Endothelial cell (in vitro differentiated cells): ENCODE measurements at places on chromosomes 12 and 14.

DNA sequence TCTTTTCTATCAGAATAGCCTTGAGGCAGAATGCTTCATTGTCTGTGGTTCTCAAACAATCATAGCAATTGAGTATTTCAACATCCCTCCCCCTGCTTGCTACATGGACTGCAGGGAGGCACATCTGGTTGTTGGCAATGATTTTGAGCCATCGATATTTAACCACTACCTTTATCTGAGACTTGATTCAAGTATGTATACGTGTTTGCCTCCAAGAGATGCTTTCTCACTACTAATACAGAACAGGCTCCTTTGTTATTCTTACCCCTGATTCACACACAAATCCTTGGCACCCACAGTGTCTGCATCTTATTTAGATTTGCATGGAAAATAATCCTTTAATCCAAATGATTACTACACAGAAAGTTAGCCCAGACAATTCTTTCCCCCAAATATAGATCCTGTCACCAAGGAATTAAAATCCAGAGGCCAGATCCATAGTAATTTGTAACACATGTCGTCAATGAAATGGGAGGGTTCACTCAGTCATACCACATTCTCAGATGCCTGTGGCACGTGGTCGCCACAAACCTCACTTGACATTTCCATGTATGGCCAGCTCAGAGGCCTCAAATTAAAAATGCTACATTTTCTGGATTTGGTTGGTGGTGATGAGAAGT is 199.3 kb downstream of the ITPR2 start:
- no peak for DNase-seq

DNA sequence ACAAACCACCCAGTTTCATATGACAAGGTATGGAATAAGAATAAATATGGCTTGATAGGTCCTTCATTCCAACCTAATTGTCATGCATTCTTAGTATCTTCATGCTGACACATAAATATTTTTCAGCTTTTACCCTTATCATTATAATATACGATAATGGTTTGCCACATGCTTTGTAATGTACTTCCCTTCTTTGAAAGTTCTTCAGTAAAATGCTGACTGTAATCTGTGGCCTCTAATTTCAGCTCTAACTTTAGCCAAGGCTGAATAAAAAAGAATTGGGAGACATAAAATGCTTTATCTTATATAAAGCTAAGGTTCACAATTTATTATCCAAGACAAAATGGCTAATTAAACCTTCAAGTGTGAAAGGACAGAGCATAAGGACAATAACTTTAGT is 2.6 kb upstream of the MAP4K5 start:
- DNase-seq: no peak

DNA sequence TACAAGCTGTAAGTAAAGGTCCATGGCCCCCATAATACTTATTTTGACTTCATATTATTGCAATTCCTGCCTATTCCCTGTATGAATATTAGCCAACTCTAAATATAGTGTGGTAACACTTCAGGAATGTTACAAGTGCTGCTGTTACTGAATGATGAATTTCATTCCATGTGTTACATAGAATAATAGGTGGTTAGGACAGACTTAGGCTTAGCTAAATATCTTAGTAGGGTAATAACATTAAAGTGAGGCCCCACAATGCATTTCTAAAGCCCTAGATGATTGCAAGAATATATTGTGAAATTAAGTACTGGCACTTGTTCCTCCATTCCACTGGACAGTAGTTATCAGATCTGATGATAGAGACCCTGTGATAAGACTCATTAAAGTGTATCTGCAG is 182.7 kb downstream of the PCNX1 start:
- DNase-seq: no peak

DNA sequence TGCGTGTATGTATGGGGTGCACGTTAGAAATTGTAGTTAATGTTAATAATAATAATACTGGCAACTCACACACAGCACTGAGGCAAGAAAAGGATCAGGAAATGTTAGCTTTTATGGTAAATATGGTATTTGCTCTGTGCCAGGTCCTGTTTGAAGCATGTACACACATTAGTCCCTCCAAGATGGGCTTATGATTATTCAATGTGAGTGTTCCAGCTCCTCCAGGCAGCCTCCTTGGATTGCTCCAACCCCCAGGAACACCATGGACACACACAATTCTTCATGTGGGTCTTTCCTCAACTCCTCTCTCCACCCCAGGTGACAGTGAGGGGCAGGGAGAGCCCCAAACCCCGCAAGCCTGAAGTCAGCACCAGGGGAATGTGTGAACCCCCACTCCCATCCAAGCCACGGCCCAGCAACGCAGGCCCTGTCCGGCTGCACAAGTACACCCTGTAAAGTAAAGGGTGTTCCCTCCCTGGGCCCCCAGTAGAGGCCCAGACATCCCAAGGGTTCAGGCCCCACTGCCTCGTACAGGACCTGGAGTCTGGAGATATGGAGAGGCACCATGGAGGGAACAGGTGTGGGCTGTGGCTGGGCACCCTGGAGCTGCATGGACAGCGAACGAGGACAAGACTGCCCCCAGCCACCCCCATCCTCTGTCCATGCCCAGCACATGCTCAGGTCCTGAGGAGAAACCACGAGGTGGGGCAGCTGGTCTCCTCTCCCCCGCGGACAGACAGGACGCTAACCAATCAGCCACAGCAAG is 41.3 kb downstream of the NCOR2 start:
- no peak for DNase-seq

DNA sequence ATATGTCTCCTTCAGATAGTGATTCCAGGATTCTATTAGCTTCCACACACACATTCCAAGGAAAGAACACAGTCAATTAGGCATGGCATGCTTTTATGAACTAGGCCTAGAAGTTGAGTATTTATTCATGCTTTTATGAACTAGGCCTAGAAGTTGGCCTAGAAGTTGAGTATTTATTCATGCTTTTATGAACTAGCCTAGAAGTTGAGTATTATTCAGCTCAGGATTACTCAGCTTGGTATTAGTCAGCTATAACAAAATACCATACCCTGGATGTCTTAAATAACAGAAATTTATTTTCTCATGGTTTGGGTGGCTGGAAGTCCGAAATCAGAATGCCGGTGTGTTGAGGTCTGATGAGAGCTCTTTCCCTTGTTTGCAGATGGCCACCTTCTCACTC is 442.7 kb upstream of the FLRT2 start:
- no peak for DNase-seq

- no peak for DNase-seq
Measured at GRCh38 chr14:60508363-60508706, 611 bp upstream of the SIX6 start.

GRCh38 chr12:2475984-2476383 is 318.8 kb upstream of the FKBP4 start:
- no peak for DNase-seq

DNA sequence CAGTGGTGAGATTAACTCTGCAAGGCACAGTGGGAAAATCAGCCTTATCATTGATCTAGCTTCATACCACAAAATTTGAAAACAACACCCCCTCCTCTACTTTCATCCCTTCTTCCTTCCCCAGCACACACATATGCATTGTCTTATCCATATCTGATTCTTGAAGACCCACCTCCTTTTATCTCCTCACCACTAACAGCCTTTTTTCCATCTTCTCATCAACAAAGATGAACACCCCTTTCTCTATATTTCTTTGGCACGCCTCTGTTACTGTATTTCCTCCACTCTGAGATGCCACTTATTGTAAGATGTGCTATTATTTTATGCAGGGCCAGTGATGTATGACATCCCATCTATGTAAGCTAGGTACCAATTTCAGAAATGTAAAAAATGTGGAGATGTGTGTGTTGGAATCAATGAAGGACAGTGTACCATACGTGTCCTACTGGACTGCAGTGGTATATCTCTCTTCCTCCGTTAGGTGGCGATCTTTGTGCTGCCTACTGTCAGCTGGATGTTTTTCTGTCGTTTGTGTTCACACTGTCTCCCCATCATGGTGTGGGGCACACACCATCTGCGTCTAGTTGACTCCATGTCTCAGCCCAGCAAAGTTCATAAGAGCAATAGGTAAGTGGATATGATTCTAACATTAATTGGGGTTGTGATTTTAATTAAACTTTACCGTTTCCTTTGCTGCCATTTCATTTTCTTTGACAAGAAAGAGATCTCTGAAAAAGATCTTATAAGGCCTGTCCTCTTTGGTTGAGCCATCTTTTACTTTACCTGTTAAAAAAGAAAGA is 24.0 kb downstream of the CCDC38 start:
- DNase-seq: peak; percentile 41

DNA sequence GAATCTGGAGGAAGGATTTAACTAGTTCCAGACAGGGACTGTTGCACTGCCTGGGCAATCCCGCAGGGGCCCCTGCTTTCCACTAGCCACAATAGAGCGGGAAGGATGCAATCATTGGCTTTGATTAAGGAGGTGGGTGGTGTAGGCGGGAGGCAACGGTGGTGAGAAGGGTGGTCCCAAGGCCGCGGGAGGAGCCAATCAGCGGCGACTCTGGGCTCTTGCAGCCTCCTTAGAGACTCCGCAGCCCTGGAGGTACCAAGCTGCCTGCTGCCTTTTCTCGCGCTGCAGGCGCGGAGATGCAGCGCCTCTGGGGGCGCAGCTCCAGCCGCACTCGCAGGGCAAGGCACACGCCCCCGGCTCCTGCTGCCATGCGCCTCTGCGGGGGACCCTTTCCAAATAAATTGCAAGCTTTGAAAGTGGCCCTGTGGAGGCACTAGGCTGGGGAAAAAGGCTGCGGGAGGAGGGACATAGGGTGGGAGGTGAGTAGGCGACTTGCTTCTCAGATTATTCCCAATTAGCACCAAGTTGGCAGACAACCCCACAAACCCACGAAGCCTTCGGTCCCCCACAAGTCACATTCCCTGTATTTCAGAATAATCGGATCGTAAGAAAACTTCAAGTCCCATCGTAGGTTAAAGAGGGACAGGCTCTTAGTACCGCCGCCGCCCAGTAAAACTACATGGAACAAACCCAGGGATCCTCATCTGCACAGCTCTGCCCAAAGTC is 858 bp upstream of the KCNA1 start:
- DNase-seq: peak; percentile 52

DNA sequence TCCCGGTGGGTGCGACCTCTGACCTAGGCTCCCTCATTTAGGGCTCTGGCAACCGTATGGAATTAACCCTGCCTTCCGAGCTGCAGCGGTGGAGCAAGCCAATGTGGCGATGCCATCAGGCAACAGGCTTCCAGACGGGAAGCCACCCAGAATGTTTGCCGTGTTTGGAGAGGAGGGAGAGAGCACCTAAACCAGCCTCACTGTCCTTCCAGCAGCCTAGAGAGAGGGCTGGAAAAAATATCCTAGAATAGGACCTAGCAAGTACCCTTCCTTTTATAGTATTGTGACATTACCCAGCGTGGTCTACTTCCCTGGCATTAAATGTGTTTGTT is 287 bp upstream of the SLC2A13 start:
- DNase-seq: no peak

DNA sequence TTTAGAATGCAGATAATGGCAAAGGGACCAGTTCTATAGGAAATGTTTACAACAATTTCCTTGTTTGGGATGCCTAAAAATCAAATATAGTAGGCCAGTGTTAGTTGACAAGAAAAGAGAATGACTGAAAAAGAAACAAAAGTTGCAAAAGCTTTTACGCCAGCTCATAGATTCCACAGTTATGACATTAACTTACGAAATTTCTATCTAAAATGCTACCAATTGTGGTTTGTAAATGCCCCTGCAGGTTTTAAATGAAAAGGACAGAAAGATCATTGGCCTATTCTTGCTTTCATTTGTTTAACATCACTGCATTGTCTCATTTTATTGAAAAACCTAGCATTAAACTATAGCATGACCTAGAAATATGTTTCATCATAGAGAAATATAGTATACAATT is 345.8 kb downstream of the CCDC91 start:
- DNase-seq: no peak

DNA sequence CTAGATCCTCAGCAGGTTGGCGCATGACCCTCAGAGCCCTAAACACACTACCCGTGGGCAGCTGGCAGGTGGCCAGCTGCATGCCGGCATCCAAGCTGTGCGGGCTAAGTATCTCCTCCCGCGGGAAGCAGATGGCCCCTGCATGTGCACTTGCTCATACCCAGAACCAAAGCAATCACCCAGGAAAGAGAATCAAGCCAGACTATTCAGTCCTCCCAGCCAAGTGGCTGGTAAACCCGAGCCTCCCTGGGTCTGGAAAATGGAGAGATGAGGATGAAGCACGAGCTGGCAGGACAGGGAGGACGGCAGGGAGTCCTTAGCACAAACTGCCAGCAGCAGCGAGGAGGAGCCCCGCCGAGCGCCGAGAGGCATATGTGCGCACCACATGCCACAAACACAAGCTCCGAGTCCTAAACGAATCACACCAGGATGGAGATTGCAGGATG is 139.7 kb downstream of the RIMBP2 start:
- no peak for DNase-seq

- DNase-seq: no peak
Measured at GRCh38 chr12:62622177-62622576, 155.6 kb downstream of the MON2 start.

DNA sequence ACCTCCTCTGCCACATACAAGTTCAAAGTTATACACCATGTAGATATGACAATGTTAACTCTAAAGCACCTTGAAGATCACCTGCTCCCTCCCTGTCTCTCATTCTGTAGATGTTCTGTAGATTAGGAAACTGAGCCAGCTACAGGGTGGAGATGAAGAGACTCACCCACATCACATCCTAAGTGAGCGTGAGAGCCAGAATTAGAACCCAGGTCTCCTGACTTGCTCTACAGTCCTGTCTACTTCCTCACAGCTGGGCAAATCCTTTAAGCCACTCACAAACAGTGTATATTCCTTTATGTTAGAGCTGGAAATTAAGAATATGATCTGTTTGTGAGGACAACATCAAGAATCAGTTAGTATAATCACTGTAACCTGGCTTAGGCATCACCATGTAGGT is 1.8 kb downstream of the APPL2 start:
- DNase-seq: no peak

- no peak for DNase-seq
Measured at GRCh38 chr12:121632069-121632970, 6.0 kb downstream of the ORAI1 start.

DNA sequence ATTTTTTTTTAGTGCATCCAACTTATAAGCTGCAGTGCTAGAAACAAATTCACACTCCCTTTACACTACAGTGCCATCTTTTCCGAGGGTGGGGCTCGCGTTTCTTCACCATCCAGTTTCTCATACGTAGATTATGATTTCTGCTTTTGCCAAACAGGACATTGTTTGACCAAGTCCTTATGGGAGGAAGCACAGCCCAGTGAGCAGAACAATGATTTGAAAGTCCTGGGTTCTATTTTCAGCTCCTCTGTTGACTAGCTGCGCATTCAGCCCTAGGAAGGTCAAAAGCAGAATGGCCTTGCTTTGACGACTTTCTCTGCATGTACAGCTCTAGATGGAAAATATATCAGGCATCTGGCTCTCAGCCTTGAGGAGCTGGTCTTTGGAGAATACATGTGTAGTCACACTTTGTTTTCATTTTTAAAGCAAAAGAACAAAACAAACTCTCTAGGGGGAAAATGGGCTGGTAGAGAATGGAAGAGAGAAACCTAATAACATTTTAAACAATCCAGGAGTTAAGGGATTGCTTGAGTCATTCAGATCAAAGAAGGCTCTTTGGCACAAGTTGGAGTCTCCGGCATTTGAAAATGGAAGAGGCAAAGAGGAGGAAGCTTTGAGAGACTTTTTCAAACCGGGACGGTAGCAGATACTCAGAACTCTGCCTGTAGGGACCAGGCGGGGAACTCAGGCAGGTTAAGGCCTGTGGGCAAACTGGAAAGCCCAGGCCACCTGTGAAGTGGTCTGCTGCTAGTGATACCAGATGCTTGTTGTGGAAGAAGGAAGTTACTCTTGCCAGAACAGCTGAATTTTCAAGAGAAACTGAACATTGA is 257.3 kb upstream of the PLEKHG7 start:
- no peak for DNase-seq
